ENCODE measurements at places on chromosomes 5 and 9.

GRCh38 chr5:38379350-38379937, 121.1 kb downstream of the EGFLAM start:
- DNase-seq = no peak

DNA sequence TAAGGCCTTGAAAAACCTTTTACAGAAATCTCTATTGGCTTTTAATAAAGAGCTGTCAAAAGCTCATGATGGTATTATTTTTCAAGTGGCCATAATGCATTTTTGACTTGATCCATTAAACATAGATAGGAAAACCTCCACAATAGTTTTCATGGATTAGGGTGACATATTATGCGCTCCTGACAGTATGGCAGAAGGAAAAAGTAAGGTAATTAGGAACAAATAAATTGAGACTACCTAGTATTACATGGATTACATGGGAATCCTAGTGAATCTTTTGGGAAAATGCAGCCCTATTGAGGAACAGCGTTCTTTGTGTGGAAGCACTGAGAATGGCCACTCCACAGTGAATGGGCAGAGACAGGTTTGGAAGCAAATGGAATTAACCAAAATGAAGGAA, 171.2 kb downstream of the TRPM3 start:
- no peak for DNase-seq

DNA sequence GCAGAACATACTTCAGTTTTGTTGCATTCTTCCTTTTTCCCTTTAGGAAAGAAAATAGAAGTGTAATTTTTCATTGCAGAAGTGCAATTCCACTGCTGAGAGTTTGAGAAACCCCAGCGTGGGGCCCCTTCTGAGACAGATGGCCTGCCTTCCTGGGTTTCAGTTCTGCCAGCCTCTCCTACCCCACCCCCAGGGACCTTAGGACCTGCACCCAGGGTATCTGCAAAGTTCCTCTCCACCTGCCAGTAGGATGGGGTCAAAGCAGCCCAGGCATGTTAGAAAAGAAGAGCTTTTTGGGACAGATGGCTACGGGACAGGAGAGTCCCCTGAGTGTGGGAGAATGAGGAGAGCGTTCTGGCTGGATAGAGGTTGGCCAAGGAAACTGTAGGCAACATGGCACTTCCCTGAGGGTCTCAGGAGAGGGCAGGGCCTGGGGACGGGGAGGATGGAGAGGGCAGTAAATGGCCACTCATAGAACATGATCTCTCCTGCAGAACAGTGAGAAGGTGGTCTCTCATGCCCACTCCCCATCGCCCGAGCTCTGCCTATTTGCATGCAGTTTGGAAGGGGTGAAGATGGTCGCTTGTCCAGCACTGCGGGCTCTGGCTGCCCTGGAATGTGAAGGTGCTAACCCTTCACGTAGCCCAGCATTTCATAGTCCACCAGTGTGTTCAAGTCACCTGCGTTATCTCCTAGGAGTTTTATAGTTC, at the start of gene TIFAB:
Gene TIFAB, minus strand, starts transcription at position 31 of the 710 bp plus-strand sequence. CDS start 2,412 bp downstream, outside the sequence.
- no peak for DNase-seq

DNA sequence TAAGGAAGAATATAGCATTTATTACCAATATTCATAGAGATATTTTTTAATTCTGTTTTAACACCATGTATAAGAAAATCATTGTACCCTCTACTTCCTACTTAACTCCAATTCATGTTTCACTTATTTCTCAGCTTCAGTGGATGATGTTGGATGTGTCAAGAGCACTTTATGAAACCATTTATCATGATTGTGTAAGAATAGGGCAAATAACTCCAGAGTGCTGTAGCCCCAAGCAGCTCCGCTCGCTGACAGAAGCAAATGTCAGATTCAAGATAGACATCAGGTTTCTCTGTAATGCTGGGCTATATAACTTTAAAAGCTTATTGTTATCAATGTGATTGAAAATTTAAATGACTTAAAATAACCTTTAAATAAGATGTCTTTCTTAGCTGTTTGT, 50.4 kb downstream of the MAST4 start:
- DNase-seq = no peak

DNA sequence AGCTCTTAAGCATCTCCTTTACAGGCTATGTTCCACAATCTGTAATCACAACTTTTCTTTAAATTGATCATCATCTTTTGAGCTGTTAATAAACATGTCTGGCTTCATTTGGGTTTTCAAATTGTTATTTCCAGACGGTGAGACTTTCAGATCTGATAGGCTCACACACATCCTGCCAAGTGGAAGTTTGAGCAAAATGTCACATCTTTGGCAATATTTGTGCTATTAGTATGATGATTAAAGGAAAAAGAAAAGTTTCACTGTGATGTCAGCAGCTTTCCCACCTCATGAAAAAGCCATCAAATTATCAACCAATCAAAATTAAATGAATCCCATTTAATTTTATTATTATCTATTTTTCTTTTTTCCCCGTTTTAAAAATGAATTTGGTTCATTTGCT, 29.8 kb downstream of the SLC1A1 start:
- no peak for DNase-seq

DNA sequence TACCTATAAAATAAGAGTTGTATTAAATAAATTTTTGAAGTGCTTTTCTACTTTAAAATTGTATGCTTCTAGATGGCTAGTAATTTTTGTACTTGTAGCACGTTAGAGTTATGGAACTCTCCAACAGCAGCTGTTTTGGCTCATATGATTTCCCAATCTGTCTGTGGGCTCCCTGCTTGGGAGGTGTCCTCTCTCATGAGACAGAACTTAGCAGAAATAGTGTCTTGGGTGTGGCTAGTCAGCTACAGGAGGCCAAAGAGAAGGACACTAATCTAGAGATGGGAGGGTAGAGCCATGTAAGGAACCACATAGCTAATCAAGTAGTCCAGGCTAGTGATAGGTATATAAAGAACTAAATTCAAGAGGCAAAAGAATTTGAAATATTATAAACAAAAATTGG, 78.4 kb upstream of the DAB2 start:
- no peak for DNase-seq

- no peak for DNase-seq
Measured at GRCh38 chr9:128558431-128559310, 6.3 kb downstream of the SPTAN1 start.
